Activated CD4-positive, alpha-beta T cell treated with anti-CD3 and anti-CD28 coated beads, Interleukin-2, amount 50 U/mL, for 4 hours (primary cell): ENCODE measurements at places on chromosomes 13 and 19.
A peak's percentile ranks its signal among the peaks of the same experiment; 100 is the strongest.

GRCh38 chr19:10699650-10700335, 1.4 kb upstream of the QTRT1 start:
- DNase-seq: peak; percentile 73

- DNase-seq: no peak
Measured at GRCh38 chr19:9940778-9941177, 4.5 kb upstream of the OLFM2 start.

- no peak for DNase-seq
Measured at GRCh38 chr13:80572923-80573316, 232.0 kb upstream of the SPRY2 start.

- no peak for DNase-seq
Measured at GRCh38 chr19:19372656-19373416, 32.6 kb upstream of the GATAD2A start.

DNA sequence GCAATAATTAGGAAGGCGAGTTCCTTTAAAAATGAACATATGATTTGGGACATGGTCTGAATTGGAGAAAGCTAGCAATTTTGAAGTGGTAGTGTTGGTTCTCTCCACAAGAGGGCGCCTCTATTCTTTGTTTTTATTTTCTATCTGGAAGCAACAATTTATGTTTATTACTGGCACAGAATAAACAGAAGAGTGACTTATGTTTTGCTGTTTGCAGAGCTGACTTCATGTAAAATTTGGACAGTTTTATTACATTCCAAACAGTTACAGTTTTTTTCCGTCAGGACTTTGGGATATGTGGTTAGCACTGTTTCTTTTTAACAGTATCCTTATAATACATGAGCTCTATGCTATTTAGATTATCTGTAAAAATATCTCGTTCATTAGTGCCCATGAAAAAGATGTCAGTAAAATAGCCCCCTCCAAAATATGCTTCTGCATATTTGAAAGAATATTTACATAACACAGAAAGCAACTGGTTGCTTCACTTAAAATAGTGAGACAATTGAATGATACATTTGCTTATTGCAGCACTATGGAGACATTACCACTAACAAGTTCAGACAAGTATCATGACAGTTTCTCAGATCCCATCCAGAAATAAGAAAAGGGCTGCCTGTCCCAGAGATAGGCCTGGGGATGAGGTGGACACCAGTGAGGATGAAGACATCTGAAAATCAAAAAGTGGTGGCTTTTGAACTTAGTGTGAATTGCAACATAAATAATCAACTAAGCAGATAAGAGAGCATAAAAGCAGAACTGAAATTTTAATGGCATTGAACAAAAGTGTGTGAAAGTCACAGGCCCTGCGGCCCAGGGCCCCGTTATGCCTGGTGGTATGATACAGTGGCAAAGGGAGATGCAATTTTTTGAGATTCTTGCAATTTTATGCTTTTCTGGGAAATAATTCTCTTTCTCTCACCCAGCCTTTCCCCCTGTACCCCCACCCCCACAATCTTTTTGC, 32.3 kb upstream of the FGF9 start:
- peak; percentile 4 for DNase-seq

DNA sequence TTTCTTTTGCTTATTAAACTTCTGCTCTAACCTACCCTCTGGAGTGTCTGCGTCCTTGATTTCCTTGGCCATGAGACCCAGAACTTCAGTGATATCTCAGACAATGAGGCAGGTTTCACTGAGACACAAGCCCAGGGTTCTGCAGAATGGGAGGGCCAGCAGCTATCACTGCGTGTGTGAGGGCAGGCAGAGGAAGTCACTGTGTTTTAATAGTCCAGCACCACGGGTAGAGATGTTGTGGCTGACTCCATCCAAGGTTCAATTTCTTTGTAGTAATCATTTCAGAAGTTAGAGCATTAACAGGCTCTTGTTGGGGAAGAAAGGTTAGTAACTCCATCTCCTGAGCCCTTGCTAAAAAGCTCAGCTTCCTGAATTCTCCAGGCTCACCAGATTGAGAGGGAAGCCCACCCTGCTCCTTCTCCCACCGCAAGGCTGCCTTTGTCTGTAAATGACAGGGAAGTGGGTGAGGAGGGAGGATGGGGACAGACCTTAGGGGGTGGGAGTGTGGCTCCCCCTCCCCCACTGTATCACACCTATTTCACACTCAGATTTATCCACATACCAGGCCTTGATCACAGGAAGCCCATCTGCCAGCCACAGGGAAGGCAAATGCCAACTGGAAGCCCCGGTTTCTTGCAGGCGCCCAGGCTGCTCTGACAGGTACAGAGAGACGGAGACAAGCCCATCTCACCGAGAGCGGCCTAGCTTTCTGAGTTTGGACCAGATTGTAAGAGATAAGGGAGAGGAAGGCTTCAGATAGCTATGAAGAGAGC, 2.1 kb downstream of the C19orf12 start:
- no peak for DNase-seq
